ENCODE measurements at places on chromosomes 13 and 19. TPM values are rescaled to one million over a fixed set of nuclear protein-coding genes. Genes with fewer than 3 reads are reported as not detected.

DNA sequence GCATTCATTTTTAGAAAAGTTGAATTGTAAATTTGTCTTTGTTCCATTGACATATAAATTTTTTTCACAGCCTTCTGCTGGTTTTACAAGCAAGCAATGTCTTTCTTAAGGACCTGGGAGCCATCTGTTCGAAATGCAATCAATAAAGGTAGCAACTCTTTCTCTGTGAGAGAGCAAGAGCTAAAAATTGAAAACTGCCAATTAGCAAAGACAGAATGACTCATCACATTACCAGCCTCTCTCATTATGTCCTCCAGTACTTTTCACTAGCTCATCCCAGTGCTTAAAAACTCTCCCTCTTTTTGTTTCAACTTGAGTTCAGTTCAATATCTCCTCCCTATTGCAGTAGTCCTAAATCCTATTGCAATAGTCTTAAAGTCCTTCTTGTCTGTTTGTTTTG, 760.7 kb upstream of the SLITRK6 start:
- peaks cover 10% of the 10 kb centered on the region for H3K4me1 ChIP-seq
- H3K27me3 ChIP-seq: no peaks in the 10 kb centered on the region
- no peaks in the 10 kb centered on the region for H3K36me3 ChIP-seq

DNA sequence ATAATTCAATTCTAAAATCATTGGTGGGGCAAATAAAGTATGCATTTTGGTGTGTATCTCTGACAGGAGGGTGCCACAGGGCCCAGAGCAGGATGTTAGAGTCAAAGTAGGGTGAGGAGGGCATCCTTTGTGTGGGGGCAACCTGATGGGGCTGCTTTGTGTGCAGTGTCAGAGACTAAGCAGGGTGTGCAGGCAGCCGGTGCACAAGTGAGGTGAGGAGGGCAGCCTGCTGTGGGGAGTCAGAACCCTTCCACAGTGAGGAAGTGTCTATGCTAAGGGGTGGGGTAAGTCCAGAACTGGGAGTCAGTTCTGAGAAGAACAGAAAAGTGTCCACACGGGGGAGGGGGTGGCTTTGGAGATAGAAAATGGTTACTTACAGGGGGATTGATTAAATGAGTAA, 40.7 kb downstream of the RB1 start:
- H3K36me3 ChIP-seq: peaks cover 25% of the 10 kb centered on the region
- no peaks in the 10 kb centered on the region for H3K4me1 ChIP-seq
- H3K4me3 ChIP-seq: no peak overlapping the region
- no peak overlapping the region for H3K27ac ChIP-seq

GRCh38 chr13:98848746-98849145, 96.3 kb upstream of the SLC15A1 start:
- no peaks in the 10 kb centered on the region for H3K27me3 ChIP-seq
- peaks cover 5% of the 10 kb centered on the region for H3K4me1 ChIP-seq
- H3K27ac ChIP-seq: no peak overlapping the region
- H3K4me3 ChIP-seq: no peak overlapping the region

- no peak overlapping the region for H3K4me3 ChIP-seq
- H3K4me1 ChIP-seq: no peaks in the 10 kb centered on the region
- H3K27me3 ChIP-seq: no peaks in the 10 kb centered on the region
- H3K27ac ChIP-seq: no peak overlapping the region
- DNase-seq: no peak
- no peaks in the 10 kb centered on the region for H3K36me3 ChIP-seq
Measured at GRCh38 chr19:15701757-15702533, 25.9 kb upstream of the OR10H2 start.

GRCh38 chr13:68676513-68677115, 1431.0 kb upstream of the ATXN8OS start:
- no peak overlapping the region for H3K4me3 ChIP-seq
- H3K36me3 ChIP-seq: no peaks in the 10 kb centered on the region
- DNase-seq: no peak
- H3K27me3 ChIP-seq: no peaks in the 10 kb centered on the region
- no peaks in the 10 kb centered on the region for H3K4me1 ChIP-seq
- H3K27ac ChIP-seq: no peak overlapping the region

ZNF208 gene
- under 0.01 TPM for total RNA-seq

PRR22 gene
- not detected for total RNA-seq

Data from GM23248 (cell line).